Sigmoid colon (tissue), 7 donors: ENCODE measurements at places on chromosomes 5 and 9. TPM values are rescaled to one million over a fixed set of nuclear protein-coding genes. Genes with fewer than 3 reads are reported as not detected.

DNA sequence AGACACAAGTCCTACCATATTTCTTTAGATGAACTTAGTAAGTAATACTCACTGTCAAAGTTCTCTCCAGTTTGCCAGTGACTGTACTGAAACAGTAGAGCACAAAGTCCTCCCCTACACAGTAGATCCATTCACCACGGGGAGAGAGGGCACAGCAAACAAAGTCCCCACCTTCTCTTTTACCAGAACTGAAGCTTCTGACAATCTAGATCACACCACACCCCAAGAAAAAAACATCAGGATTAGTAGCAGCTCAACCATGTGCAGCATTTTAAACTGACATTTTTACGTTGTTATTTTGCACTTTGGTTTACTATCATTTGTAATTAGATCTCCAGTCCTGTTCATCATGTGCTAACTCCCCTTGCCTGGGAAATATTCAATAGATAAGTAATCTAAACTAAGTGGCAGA, 23.0 kb downstream of the DNAJA1 start:
- no peaks in the 10 kb centered on the region for H3K27me3 ChIP-seq
- H3K36me3 ChIP-seq, result peaks cover 6% of the 10 kb centered on the region
- DNase-seq, result no peak
- H3K4me1 ChIP-seq, result peaks cover 12% of the 10 kb centered on the region
- H3K27ac ChIP-seq, result no peak overlapping the region
- no peak overlapping the region for H3K4me3 ChIP-seq

DNA sequence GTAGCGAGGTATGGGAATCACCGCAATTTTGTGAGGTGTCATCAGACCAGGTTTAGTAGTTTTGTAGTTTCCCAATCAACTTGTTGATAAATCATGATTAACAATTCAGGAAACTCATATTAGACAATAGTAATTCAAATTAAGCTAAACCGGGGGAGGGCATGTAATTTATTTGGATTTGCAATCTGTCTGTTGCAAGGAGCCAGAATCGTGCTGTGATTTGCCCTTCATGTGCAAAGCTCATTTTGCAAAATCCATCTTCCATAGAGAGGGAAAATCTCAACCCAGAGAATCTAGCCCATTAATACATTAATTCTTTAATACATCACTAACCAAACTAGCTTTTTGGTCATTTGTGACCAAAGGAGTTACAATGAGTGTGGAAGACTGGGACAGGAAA, 164.7 kb upstream of the TRPM3 start:
- DNase-seq, result no peak
- no peak overlapping the region for H3K4me3 ChIP-seq
- no peaks in the 10 kb centered on the region for H3K27me3 ChIP-seq
- H3K4me1 ChIP-seq, result no peaks in the 10 kb centered on the region
- no peak overlapping the region for H3K27ac ChIP-seq

- no peaks in the 10 kb centered on the region for H3K27me3 ChIP-seq
- no peaks in the 10 kb centered on the region for H3K36me3 ChIP-seq
- no peak overlapping the region for H3K27ac ChIP-seq
- no peak overlapping the region for H3K4me3 ChIP-seq
- H3K4me1 ChIP-seq, result peaks cover 8% of the 10 kb centered on the region
- DNase-seq, result no peak
Observed at GRCh38 chr9:88680041-88680440, 145.1 kb downstream of the NXNL2 start.

The FRMD3 gene
- 5.9 TPM for total RNA-seq

The PCDHGA8 gene
- 7.9 TPM for total RNA-seq

The PCDHB6 gene
- total RNA-seq, result 0.71 TPM

GRCh38 chr9:35481347-35481975, 8.4 kb upstream of the RUSC2 start:
- no peaks in the 10 kb centered on the region for H3K36me3 ChIP-seq
- H3K4me3 ChIP-seq, result no peak overlapping the region
- H3K27me3 ChIP-seq, result no peaks in the 10 kb centered on the region

The SPATA31E1 gene
- not detected for total RNA-seq

- H3K27me3 ChIP-seq, result no peaks in the 10 kb centered on the region
- H3K4me3 ChIP-seq, result no peak overlapping the region
- peak; percentile 66 for DNase-seq
Observed at GRCh38 chr5:115686051-115686737, 60.4 kb upstream of the TMED7 start.

- no peaks in the 10 kb centered on the region for H3K27me3 ChIP-seq
- H3K4me3 ChIP-seq, result no peak overlapping the region
- no peaks in the 10 kb centered on the region for H3K36me3 ChIP-seq
- H3K27ac ChIP-seq, result no peak overlapping the region
- no peak for DNase-seq
Observed at GRCh38 chr9:101904845-101905244, 166.4 kb upstream of the GRIN3A start.

DNA sequence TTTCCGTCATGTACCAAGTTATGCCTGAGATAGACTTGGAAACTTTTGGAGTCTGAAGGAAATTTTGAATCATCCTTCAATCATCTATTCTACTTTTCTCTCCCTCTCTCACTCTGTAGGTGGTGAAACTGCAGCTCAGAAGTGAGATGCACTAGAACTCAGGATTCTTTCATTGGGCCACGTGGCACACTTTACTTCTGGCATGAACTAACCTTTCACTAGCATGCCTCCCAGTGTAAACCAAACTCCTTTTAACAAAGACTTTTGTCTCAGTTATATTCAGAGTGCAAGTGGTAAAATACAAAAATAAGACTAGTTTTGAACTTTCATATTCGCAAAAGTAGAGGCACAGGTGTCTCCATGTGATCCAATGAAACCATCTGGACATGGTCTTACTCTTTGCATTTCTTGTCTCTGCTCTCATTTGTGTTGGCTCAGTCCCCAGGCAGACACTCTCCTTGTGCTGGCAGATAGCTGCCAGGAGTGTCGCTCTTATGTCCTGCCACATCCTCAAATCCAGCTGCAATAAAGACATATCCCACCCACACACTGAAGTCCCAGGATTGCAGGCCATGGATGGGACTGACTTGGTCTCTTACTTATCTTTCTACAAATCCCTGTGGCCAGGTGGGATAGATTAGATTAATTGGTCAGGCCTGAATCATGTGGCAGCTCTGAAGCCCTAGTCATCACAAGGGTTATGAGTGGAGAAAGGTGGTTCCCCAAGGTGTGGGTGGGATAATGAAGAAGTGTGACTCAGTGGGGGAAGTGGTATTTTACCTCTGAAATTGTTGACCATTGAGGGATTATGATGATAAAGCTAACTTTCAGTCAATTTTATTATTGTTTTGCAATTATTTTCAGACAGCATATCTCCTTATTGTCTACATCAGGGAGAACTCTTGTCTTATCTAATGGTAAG, 267.5 kb downstream of the GABRB2 start:
- DNase-seq, result no peak
- H3K27ac ChIP-seq, result no peak overlapping the region
- no peaks in the 10 kb centered on the region for H3K36me3 ChIP-seq
- no peaks in the 10 kb centered on the region for H3K27me3 ChIP-seq
- H3K4me1 ChIP-seq, result no peaks in the 10 kb centered on the region

The LRRC19 gene
- 0.83 TPM for total RNA-seq

- no peak overlapping the region for H3K27ac ChIP-seq
- no peak for DNase-seq
- no peaks in the 10 kb centered on the region for H3K36me3 ChIP-seq
- H3K4me3 ChIP-seq, result no peak overlapping the region
- no peaks in the 10 kb centered on the region for H3K4me1 ChIP-seq
Observed at GRCh38 chr5:58670582-58670981, 87.7 kb downstream of the RAB3C start.

The SPINK13 gene
- total RNA-seq, result not detected

The PCDHAC2 gene
- 1.3 TPM for total RNA-seq

- peaks cover 27% of the 10 kb centered on the region for H3K4me1 ChIP-seq
- H3K27me3 ChIP-seq, result no peaks in the 10 kb centered on the region
- H3K27ac ChIP-seq, result no peak overlapping the region
Observed at GRCh38 chr5:112865128-112865527, 4.0 kb downstream of the SRP19 start.

The PDLIM4 gene
- 117 TPM for total RNA-seq

DNA sequence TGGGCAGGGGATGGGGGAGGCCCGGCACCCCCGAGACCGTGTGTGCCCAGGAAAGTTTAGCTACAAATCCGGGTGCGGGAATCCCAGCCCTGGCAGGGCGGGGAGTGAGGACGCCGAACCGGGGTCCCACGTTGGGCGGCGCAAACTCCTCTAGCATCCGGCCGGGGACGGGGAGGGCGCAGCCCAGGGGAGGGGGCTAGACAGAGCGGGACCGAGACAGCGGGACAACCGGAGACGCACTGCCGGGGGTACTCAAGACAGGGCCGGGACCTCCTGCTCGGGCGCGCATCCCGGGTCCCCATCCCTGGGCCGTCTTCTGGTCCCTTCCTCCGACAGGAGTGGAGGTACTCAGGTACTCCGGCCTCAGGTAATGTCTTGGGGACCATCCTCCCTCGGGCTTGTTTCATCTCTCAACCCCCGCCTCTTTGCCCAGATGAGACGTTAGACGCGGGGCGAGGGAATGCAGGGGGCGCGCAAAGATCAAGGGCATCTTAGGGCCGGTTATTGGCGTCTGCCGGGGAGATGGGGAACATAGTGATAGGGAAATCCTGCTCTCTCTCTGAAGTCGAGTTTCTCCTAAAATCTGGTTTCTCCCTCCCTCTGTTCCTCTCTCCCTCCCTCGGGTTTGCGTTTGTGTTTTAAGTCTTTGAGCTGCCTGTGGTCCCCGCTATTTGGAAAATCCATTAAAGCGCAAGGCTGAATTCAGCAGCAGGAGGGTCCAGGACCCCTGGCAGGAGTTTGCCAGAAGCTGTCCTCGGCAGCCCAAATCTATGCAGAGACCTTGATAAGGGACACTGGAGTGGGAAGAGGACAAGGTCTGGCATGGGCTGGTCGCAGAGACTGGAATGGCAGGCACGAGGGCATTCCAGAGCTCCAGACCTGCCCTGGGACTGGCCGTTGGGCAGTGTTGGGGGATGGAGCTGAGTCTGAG, 815 bp downstream of the PDZD2 start:
- H3K27me3 ChIP-seq, result no peaks in the 10 kb centered on the region
- H3K27ac ChIP-seq, result no peak overlapping the region
- peaks cover 11% of the 10 kb centered on the region for H3K4me1 ChIP-seq

- DNase-seq, result no peak
- no peaks in the 10 kb centered on the region for H3K4me1 ChIP-seq
- H3K27me3 ChIP-seq, result peaks cover 1% of the 10 kb centered on the region
- H3K4me3 ChIP-seq, result no peak overlapping the region
Observed at GRCh38 chr9:36971935-36972488, 62.1 kb downstream of the PAX5 start.

GRCh38 chr5:4802044-4802443, 338.1 kb upstream of the ADAMTS16 start:
- no peaks in the 10 kb centered on the region for H3K36me3 ChIP-seq
- no peak overlapping the region for H3K4me3 ChIP-seq
- no peak for DNase-seq
- no peak overlapping the region for H3K27ac ChIP-seq

The HAVCR2 gene
- 4.1 TPM for total RNA-seq

GRCh38 chr9:131732061-131732526, 7.8 kb downstream of the RAPGEF1 start:
- no peaks in the 10 kb centered on the region for H3K36me3 ChIP-seq
- no peak overlapping the region for H3K4me3 ChIP-seq
- DNase-seq, result peak; percentile 94

DNA sequence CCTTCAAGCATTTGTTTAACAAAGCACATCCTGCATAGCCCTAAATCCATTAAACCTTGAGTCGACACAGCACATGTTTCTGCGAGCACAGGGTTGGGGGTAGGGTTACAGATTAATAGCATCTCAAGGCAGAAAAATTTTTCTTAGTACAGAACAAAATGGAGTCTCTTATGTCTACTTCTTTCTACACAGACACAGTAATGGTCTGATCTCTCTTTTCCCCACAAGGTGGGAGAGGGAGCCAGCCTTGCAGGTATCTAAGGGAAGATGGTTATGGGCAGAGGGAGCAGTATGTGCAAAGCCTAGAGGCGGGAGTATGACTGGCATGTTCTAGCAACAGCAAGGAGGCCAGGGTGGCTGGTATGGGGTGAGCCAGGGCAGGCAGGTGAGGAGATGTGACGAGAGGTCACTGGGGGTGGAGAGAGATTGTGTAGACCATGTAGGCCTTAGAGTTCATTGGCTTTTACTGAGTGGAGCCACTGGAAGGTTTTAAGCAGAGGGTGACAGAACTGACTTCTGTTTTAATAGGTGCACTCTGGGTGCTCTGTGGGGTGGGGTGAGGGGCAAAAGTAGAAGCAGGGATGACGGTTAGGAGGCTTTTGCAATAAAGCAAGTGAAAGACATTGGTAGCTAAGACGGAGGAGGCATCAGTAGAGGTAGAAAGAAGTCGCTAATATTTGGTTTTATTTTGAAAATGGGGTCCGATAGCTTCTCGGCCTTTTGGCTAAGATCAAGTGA, 5.1 kb upstream of the RPS14 start:
- no peak for DNase-seq
- H3K27me3 ChIP-seq, result no peaks in the 10 kb centered on the region
- no peak overlapping the region for H3K27ac ChIP-seq
- no peaks in the 10 kb centered on the region for H3K36me3 ChIP-seq
- peaks cover 8% of the 10 kb centered on the region for H3K4me1 ChIP-seq

GRCh38 chr5:140855772-140856674, at the start of gene PCDHA10:
PCDHA10 (plus strand) TSS chr5:140855897; CDS start chr5:140856049, 152 bp downstream.
- peaks cover 65% of the 10 kb centered on the region for H3K27me3 ChIP-seq
- H3K27ac ChIP-seq, result no peak within 1 kb of the TSS
- no peaks in the 10 kb centered on the region for H3K4me1 ChIP-seq
- H3K4me3 ChIP-seq, result peak within 1 kb of the TSS; percentile 27
- no peaks in the 10 kb centered on the region for H3K36me3 ChIP-seq

DNA sequence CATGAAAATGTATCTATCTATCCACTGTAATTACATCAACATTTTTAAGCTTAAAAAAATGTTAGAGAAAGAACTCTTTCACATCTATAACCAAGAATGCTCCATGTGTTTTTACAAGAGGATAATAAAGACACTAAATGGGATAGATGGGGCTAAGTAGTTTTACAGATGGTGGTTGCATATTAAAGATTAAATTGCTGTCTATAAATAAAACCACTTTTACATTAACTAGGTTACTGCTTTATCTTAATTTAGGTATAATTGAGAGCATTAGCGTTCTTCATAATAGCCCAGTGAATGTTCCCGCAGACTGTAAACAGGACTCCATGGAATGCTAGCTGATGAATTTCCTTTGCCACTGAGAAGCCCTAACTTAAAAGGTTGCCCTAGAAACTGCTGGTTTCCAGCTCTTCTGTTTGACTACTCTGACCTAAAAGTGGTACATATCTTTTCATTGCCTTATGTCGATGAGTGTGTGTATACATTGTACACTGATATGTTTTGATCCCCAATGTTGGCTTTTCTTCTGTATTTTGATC, 117.9 kb downstream of the SGCD start:
- H3K27me3 ChIP-seq, result no peaks in the 10 kb centered on the region
- DNase-seq, result no peak
- H3K4me1 ChIP-seq, result no peaks in the 10 kb centered on the region
- no peak overlapping the region for H3K4me3 ChIP-seq
- H3K36me3 ChIP-seq, result no peaks in the 10 kb centered on the region

DNA sequence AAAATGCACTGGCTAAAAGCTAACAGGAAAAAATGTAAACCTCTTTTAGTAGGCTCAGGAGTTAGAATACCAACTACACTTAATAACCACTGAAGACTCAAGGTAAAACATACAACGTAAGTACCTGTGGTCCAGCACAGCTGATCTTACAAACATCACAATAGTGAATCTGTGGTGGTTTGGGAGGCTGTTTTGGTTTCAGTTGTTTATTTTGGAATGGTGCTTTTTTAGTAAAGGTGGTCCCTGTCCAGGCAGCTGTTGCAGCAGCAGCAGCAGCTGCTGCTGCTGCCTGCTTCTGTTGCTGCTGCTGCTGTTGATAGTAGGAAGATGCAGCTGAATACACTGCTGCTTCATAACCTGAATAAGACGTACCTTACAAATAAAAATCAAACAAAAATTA, 37.9 kb downstream of the ZFR start:
- H3K27ac ChIP-seq, result no peak overlapping the region
- no peak for DNase-seq
- no peaks in the 10 kb centered on the region for H3K27me3 ChIP-seq
- H3K4me1 ChIP-seq, result no peaks in the 10 kb centered on the region
- H3K4me3 ChIP-seq, result no peak overlapping the region

The TMEFF1 gene
- not detected for total RNA-seq

The IL13 gene
- not detected for total RNA-seq
